ENCODE measurements at places on chromosomes 3 and 15. TPM values are rescaled to one million over a fixed set of nuclear protein-coding genes. Genes with fewer than 3 reads are reported as not detected.

The GPR62 gene
- polyA plus RNA-seq, result 0.83 TPM

The SH2D7 gene
- polyA plus RNA-seq, result 0.64 TPM

The KNG1 gene
- polyA plus RNA-seq, result 138 TPM

GRCh38 chr3:136055491-136055890 is 90.0 kb downstream of the PPP2R3A start:
- DNase-seq, result no peak

GRCh38 chr3:98697225-98697624 is 65.9 kb upstream of the ST3GAL6 start:
- DNase-seq, result no peak

DNA sequence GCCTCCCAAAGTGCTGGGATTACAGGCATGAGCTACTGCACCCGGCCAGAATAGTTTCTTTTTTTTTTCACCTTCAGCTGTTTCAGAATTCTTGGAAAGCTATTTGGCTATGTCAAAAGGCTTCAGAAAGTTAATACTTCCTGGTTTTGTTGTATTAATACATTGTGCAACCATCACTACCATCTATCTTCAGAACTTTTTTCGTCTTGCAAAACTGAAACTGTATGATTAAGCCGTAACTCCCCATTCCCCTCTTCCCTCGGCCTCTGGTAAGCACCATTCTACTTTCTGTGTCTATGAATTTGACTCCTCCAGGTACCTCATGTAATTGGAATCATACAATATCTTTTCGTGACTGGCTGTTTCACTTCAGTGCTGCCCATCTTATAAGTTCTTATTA is 5.2 kb upstream of the NOX5 start:
- no peak for DNase-seq

- no peak for DNase-seq
Measured at GRCh38 chr15:45495588-45495987, 27.0 kb downstream of the SLC30A4 start.

DNA sequence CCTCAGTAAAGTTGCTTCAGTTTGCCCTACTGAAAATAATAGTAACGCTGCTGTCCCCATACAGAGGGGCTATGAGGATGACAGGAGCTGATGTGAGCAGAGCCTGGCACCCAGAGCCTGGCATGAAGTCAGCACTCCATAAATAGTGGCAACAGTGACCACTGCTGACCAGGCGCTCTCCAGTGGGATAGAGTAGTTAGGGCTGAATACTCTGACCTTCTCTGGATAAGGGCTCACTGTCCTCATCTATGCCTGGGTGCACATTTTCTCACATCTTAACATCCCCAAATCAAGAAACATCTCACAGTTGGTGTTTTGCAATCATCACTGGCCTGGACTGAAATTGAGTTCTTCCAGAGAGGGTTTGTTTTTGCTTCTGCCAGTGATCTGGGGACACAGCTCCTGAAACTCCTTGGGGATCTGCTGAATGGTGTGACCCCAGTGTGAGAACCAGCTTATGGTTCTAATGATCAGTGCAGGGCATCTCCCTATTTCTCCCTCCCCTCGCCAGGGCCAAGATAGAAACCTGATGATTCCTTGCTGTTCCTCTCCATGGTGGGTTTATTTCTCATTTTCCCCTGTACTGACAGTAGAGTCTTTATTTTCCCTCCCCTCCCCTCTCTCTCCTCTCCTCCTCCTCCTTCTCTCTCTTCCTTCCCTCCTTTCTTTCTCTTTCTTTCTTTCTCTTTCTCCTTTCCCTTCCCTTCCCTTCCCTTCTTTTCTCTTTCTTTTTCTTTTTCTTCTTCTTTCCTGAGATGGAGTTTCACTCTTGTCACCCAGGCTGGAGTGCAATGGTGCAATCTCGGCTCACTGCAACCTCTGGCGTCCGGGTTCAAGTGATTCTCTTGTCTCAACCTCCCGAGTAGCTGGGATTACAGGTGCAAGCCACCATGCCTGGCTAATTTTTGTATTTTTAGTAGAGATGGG is 3.5 kb upstream of the PCSK6 start:
- no peak for DNase-seq

- no peak for DNase-seq
Measured at GRCh38 chr15:96285729-96286254, 44.7 kb upstream of the NR2F2 start.

GRCh38 chr3:80676866-80677265 is 909.1 kb upstream of the ROBO1 start:
- DNase-seq, result no peak

DNA sequence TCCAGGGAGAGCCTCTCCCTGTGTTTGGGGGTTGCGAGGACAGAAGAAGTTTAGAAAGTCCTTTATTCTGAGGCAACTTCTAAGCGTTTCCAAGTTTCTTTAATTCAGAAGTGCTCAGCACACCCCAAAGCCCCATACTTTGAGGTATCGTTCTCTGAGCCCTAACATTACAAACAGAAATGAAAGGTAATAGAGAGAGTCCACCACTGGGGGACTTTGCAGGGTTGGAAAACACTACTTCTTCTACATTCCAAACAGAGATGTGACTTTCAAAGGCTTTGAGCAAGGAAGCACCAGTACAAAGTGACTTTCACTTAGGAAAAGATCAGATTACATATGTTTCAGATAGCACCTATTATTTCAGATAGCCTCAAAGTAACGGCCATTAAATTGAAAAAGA is 6.2 kb upstream of the ZNF280D start:
- no peak for DNase-seq

GRCh38 chr3:177772908-177773557 is 575.8 kb upstream of the TBL1XR1 start:
- no peak for DNase-seq

DNA sequence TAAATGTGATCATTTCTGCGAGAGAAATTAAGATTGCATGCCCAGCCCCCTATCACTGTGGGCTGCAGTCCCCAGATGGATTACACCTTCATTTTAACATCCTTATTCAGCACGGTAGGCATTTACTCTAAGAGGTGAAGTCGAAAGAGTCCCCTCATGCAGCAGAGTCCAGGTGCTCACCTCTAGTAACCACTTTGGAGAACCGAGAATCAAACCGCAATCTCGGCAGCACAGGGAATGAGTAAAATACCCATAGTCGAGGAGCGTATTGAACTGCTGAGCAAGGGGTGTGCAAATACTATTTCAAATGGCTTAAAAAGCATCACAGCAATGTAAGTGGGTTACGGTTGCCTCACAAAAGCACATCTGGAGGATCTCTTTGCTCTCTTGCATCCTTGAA is 298.6 kb upstream of the ICE2 start:
- DNase-seq, result no peak

DNA sequence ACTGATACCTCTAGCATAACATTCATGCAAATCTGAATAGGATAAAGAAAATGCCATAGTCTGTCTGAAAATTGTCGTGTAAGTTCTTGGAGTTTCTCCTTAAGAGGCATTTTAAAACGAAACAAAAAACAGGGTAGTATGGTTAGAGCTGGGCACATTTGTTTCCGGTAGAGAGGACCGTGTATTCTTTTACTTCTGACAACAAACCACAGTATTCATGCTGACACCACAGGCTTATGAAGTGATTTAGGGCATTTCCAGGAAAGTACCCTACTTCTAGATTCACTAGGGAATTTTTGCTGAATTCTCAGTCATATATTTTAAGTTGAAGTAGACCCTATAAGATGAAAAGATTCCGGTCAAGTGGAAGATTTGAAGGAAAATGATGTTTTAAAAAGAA is 541.3 kb downstream of the UNC13C start:
- no peak for DNase-seq

DNA sequence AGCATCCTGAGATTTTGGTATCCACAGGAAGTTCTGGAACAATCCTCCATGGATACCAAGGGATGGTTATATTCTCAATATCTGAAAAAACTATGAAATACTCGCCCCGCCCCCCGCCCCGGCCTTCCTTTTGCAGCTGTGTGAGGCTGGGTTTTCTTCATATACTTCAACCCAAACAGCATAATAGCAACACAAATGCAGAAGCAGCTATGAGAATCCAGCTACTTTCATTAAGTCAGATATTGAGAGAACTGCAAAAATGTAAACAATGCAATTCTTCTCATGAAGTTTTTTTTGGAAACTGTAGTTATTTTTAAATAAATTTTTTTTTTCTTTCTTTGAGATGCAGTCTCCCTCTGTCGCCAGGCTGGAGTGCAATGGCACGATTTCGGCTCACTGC is 10.9 kb upstream of the IDH2 start:
- DNase-seq, result no peak

GRCh38 chr15:91257746-91258414 is 157.8 kb downstream of the SV2B start:
- no peak for DNase-seq
